Brain microvascular endothelial cell (primary cell): ENCODE measurements at places on chromosomes 2 and 18.

- no peak for DNase-seq
These were observed 437 bp downstream of the LDLRAD4 start for GRCh38 chr18:13218997-13219396.

DNA sequence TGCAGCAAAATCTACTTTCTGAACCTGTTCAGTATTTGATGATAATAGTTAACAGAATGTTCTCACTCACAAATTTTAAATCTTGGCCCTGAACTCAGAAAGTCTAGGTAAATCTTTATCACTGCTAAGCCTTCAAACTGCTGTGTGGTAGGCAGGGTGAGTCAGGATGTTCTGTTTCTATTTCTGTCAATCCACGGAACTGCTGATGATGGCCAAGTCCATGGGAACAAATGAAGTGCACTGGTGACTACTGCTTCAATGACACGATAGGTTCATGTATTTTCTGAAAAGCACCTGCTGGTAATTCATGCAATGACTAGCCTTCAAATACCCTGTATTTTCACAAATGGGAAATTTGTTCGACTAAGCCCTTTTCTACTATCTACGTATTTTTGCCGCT, 14.2 kb downstream of the NIFK start:
- DNase-seq = peak; percentile 88

- DNase-seq = no peak
These were observed 51.6 kb downstream of the LDAH start for GRCh38 chr2:20771299-20771698.

DNA sequence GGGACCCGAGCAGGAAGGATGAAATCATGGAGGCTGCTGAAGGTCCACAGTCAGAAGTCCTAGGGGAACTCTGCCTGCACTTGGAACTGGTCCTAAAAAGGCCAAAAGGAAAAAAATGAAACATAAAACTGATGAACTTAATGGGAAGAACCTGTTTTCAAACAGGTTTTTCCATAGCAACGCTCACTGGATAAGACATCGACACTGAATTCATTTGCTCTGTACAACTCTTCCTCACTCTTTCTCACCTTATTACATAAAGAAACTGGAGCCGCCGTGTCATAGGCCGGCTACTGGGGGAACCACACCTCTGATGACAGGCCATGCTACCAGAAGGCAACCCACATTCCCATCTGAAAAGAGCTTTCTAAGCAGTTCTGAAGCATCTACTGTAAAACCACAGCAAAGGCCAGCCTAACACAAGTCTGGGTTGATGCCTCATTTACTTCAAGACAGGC, 83.6 kb downstream of the FARSB start:
- peak; percentile 10 for DNase-seq

GRCh38 chr2:10246370-10246769, 56.3 kb upstream of the HPCAL1 start:
- DNase-seq = no peak

DNA sequence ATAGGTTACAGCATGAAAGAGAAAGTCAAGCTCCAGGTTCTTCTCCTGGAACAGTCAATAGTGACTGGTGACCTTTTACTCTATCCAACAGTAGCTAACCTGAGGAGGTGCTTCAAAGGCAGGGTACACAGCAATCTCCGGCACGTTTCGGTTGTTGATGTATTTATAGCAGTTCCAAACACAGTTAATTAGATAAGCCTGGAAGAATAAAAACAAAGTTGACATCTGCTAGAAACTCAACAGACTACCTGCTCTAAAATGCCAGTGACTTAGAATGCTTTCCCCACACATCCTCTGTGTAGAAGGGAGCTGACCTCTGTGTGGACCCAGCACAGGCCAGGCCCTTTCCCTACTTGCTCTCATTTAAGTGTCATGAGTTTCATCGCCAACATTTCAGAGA, 17.2 kb downstream of the LAPTM4A start:
- DNase-seq = no peak

DNA sequence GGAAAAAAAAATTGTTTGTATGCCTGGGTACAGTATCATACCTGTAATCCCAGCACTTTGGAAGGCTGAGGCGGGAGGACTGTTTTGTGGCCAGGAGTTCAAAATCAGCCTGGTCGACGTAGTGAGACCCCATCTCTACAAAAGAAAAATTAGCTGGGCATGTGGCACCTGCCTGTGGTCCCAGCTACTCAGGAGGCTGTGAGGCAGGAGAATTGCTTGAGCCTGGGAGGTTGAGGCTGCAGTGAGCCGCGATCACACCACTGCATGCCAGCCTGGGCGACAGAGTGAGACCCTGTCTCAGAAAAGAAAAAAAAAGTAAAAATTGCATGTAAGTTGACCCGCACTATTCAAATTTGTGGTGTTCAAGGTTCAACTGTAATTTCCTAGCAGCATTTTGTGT, 32.9 kb downstream of the YIPF4 start:
- no peak for DNase-seq
